Motor neuron (in vitro differentiated cells): ENCODE measurements at places on chromosomes 12 and 14.

DNA sequence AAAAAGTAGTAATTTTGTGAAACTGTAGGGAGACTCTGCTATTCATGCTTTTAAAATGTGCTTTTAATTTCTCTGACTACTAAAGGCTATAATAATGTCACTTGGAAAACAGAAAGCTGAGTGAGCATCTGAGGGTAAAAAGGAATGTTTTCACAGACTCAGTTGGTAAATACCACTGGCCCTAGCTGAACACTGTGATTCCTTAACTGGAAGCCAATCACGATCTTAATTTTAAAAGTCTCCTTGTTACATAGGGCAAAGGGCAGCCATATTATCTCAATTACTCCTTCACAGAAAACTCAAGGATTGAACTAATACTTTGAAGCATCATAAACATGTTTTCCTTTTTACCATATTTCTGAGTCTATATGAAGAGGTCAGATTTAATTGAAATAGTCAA is 41.9 kb downstream of the PAWR start:
- ATAC-seq: no peak

- peak; percentile 30 for ATAC-seq
These were observed 6.8 kb downstream of the EMP1 start for GRCh38 chr12:13203034-13203922.

DNA sequence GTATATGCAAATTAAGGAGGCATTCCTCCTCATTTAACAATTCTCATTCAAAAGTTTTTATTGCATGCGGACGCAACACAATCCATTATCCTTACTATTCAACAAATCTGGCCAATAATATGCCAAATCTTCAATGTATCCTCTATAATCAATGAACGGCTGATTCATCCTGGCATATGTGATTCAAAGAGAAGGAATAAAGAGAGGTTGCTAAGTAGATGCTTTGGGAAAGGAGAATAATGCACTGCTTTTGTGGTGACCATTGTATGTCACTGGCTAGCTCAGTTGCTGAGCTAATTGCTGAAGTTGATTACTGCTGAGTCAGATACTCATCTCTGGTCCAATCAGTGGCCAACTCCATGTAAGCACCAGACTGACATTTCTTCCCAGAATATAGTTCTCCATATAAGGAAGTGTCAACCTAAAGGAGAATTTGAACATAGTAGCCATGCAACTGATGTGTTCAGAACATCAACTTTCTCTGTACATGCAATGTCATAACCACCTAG is 148.0 kb downstream of the PDZRN4 start:
- ATAC-seq: peak; percentile 69

DNA sequence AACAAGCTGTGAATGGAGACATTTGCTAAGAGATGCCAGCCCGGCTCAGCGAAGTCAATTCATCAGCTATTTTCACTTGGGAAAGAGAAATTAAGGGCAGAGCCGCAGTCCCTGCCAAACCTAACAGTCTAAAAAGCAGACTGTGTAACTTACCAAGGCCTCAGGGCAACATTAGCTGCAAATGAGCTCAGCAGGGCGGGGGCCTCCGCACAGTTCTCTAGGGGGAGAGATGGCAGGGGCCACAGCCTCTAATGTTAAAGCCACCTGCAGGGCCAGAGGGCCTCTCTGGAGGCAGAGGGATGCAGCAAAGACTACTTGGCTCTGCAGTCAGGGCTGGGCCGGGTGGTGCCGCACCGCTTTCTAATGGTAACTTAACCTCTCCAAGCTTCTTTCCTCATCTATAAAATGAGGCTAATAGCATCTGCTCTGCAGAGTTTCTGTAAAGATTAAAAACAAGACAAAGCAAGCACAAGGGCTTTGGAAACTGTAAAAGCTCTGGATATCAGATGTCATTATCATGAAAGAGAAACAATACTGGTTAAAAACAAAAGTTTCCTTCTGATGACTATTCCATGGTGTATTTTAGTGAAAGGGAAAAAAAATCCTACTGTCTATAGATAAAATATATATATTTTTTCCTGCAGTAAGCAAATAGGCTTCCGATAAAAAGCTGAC is 13.4 kb upstream of the GPRC5A start:
- no peak for ATAC-seq

DNA sequence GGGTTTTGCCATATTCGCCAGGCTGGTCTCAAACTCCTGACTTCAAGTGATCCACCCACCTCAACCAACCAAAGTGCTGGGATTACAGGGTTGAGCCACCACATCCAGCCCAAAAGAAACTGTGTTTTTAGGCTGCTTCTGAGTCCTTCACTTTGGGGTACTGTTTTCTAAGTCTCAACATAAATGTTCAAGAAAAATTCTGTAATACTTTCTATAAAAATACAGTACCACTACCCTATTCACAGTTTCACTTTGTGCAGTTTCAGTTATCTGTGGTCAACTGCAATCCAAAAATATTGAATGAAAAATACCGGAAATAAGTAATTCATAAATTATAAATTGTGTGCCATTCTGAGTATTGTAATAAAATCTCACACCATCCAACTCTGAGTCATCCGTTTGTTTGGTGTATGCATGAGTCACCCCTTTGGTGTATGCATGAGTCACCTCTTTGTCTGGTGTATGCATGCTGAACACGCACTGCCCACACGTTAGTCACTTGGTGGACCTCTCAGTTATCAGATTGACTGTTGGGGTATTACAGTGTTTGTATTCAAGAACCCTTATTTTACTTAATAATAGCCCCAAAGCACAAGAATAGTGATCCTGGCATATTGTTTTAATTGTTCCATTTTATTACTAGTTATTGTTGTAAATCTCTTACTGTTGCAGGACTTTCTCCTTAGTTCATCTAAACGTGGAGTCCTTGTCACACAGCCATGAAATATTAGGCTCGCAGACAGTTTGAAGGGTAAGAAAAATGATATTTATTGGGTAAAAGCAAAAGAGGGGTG is 190.2 kb downstream of the FSCB start:
- ATAC-seq: peak; percentile 58

DNA sequence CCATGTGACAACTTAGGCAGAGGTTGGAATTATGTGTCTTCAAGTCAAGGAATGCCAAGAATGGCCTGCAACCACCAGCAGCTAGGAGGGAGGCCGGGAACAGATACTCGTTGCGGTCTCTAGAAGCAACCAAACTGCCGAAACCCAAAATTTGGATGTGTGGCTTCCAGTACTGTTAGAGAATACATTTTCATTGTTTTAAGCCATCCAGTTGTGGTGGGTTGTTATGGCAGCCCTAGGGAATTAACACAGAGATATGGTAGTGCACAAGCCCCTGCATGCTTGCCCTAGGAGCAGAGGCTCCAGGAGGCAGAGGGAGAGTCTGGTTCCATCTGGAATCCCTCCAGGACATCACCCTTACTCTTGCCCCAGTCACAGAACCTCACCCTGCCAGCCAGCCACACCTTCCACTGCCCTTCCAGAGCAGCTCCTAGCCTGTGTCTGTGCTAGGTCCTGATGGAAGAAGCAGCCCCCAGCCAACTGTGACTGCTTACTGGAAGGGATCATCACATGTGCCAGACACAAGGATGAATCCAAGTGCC is 19.5 kb downstream of the PITPNM2 start:
- peak; percentile 36 for ATAC-seq

DNA sequence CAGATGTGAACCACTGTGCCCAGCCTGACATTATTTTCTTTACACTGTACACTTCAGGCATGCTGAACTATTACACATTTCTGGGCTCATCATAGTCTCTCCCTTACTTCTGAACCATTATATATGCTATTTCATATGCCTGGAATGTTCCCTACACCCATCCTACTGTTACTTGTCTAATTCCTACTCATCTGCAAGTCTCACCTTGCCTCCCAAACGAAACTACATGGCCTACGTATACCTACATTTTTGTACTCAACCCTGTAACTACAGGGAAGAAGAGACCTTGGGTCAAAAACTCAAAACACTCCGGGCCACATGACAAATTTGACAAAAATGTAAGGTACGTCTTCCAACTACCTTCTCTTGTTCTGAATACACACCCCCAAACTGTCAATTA is 9.5 kb upstream of the EEA1 start:
- ATAC-seq: no peak

- no peak for ATAC-seq
These were observed 127.7 kb downstream of the SNAPC1 start for GRCh38 chr14:61889914-61890351.

GRCh38 chr12:53625946-53626701 is at the start of gene ATF7:
ATF7 (minus strand) TSS chr12:53626382; CDS start chr12:53601000, 25,382 bp downstream.
- peak; percentile 96 for ATAC-seq

GRCh38 chr14:68762953-68763764 is 29.7 kb downstream of the ZFP36L1 start:
- peak; percentile 94 for ATAC-seq

- ATAC-seq: no peak
These were observed 55.0 kb downstream of the PAX9 start for GRCh38 chr14:36716614-36717184.

DNA sequence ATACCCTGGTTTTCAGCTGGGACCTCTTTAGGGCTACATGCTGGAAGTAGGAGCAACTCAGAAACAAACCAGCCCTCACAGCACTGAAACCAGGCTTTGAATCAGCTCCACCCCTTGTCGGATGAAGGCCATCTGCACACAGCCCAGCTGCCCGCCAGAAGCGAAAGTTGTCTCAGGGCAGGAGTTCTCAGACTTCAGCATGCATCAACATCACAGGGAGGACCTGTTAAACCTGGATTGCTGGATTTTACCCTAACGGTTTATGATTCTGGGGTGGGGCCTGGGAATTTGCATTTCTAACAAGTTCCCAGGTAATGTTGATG is 10.9 kb downstream of the SYNDIG1L start:
- no peak for ATAC-seq

DNA sequence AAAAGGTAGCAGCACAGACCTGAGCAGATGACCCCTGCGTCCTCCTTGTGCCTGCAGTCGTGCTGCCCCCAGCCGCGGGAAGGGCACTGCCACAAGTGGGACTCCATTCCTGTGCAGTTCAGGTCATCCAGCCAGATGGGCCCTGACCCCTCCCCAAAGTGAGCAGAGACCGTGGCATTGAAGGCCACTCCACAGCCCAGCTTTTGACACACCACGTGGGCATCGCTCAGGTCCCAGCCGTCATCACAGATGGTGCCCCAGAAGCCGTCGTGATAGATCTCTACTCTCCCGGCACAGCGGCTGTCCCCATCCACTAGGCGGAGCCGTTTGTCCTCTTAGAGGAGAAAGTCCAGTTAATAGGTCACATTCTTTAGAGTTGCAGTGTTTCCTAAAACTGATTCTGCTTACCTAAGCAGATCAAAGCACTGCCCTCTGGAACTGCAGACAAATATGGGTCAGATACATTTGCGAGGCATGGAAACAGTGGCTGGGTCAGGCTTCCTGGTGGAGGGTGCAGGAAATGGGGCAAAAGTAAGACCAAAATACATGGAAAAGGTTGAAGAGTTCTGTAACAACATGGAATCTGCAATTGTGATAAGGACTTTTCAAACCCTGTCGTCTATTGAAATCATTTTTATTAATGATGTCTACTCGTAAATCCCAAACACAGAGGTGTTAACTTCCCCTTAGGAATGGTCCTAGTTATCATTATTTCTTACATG is 69.4 kb downstream of the CD163L1 start:
- ATAC-seq: no peak

DNA sequence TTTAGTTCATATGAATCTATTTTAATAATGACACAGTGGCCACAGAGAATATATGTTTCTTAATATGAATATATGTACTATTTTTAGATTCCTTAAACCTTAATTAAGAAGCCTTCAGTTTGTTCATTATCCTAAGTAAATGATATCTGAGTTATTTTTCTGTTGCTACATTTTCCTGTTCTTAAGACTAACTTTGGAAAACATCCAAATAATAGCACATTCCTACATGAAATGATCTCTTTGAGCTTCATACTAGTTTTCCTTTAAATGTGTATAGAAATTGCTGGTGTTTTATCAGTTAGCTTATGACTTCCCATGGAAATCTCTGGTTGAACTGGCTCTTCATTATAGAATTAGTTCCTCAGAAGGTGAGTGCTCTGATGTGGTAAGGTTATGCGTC is 72.1 kb downstream of the POLR3B start:
- ATAC-seq: no peak

GRCh38 chr14:21384494-21384851 is 654 bp upstream of the SUPT16H start:
- no peak for ATAC-seq
